A549 (cell line): ENCODE measurements at places on chromosomes 16 and 17.

- no peak for DNase-seq
Observed at GRCh38 chr17:49592263-49592662, 16.6 kb downstream of the NXPH3 start.

GRCh38 chr17:40422990-40423633 lies 5.4 kb upstream of the TOP2A start:
- peak; percentile 64 for DNase-seq

DNA sequence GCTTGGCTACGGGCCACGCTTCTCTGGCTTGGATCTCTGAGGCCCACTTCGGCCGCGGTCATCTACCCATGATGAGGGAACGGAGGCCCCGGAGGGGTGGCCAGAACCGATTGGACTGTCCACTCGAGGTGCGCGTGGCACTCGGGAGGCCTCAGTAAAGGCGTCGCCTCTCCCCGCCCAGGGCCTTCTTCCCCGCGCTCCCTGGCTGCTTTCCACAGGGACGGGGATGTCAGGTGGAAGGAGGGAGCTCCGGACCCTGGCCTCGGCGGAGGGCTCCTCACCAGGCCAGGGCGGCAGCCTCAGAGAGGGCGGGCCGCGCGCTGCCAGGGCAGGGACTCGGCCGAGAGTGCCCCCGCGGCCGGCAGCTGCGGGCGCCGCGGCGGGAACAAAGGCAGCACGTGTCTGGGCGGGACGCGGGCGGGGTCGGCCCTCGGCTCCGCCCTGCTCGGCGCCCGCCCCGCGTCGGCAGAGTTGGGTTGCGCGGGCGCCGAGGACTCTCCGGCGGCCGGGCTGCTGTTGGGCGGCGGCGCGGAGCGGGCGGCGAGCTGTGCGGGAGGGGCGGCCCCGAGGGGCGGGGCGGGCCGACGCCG lies 587 bp upstream of the CDK5R1 start:
- DNase-seq, result peak; percentile 76

DNA sequence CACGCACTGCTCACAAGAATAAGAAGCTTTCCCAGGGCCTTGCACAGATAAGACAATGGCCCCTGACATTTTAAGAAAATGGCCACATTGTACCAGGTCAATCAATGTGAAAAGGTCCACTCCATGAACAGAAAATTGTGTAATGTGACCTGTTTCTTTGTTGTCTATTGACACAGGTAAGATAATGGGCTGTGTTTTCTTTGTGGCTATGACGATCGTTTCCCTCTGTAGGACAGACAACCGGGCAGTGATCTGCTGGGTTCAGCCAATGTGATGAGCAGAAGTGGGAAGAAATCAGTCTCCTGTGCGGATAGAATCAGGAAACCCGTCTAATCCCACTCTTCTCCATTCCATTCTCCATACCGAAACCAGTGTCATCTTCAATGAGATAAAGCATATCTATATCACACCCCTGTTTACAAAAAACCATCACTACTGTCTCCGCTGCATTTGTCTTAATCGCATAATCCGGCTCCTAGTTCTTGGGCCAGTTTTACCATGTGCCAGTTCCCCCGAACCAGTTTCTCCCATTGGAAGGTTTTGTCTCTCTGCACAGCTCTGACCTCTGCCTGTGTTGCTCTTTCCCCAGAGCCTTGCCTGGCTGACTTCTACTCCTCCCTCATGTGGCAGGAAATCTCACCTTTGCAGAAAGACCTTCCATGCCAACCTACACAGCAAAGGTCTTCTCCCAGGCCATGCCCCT lies 66.9 kb upstream of the ATF7IP2 start:
- no peak for DNase-seq

DNA sequence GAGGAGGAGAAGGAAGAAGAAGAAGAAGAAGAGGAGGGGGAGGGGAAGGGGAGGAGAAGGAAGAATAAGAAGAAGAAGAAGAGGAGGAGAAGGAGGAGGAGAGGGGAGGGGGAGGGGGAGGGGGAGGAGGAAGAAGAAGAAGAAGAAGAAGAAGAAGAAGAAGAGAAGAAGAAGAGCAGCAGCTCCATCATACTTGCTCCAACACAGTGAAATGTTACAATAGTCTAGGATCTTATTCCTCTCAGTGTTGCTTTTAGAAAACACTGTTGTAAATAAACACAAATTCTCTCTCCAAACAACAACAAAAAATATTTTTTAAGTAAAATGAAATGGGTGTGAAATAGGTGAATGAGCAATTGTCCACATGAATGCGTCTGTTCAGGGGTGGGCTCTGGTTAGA lies 126.6 kb upstream of the KCNJ16 start:
- DNase-seq, result no peak

GRCh38 chr16:22727285-22728166 lies 86.4 kb upstream of the HS3ST2 start:
- no peak for DNase-seq

- DNase-seq, result no peak
Observed at GRCh38 chr16:22330326-22330725, 33.1 kb downstream of the POLR3E start.

- no peak for DNase-seq
Observed at GRCh38 chr17:75913537-75914210, 9.0 kb upstream of the MRPL38 start.

DNA sequence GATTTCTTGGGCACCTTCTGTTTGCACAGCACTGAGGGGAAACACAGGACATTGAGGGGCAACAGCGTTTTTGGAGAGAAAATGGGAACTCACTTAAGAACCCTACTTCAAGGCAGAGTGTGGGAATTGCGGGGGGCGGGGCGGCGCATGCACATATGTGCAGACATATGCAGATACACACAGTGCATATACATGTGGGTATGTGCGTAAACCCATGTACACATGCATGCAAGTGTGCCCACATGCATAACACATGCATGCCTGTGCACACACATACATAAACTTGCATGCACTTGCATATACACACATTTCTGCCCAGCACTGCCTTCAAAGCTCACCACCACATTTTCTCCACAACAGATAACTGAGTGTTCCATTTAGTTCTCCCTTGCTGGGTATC lies 32.4 kb downstream of the NLRC5 start:
- DNase-seq, result no peak

GRCh38 chr17:56826611-56827414 lies 6.9 kb downstream of the C17orf67 start:
- no peak for DNase-seq

DNA sequence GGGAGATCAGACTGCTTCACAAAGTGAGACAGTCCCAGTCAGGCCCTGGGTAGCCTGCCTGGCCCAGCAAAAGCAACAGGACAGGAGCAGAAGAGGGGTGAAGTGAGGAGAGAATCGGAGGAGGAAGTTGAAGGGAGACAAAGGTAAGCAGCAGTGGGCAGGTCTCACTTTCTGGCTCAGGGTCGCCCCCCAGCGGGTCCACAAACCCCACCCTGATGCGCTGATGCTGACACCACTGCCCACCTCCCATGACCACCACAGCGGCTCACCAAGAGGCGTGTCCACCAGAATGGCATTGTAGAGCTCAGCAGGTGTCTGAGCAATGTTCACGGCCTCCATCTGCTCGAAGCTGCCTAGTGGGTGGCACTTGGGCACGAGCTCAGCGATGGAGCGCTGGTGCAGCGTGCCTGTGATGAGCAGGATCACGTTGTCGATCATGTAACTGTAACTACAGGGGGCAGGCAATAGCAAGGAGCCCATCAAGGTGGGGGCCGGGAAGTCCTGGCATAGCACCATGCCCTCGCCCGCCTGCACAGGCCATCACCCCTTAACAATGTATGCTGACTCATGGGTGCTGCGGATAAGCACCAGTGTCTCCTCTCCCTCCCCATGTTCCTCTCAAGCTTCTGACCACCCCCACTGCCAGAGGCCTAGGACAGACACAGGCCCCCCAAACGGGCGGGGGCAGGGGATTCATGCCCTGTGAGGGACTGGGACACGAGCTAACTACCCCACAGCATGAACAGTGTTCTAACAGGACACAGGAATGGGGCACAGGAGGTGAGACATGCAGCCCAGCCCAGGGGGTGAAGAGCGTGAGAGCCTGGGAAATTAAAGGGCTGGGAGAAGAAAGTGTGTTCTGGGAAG lies 13.6 kb downstream of the HSD11B2 start:
- DNase-seq, result no peak

GRCh38 chr17:35342276-35342675 lies 31.1 kb downstream of the SLFN11 start:
- no peak for DNase-seq

DNA sequence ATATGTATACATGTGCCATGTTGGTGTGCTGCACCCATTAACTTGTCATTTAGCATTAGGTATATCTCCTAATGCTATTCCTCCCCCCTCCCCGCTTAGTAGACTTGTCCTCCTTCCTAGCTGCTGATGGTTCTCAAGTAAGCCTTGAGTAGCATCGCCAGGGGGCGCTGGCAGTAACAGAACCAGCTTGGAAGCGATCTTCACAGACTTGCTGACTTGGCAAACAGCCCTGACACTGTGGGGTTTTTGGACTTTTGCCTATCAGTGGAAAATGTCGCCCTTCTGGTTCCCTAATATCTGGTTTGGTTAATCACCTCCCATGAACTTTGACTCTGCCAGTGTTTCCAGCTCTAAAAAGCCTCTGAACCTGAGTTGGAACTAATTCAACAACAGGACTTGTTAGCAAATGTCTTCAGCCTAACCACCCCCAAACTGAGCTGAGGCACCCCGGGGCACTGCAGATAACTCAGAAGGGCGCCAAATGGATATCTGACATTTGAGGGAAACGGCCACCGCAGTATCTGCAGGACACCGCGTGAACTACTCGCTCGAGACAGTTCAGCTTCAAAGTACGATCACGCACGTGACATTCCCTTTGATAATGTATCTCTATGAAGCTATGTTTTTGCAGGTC lies 15.4 kb upstream of the SPATA32 start:
- peak; percentile 96 for DNase-seq

GRCh38 chr17:28039251-28039650 lies 3.2 kb upstream of the NLK start:
- DNase-seq, result no peak

DNA sequence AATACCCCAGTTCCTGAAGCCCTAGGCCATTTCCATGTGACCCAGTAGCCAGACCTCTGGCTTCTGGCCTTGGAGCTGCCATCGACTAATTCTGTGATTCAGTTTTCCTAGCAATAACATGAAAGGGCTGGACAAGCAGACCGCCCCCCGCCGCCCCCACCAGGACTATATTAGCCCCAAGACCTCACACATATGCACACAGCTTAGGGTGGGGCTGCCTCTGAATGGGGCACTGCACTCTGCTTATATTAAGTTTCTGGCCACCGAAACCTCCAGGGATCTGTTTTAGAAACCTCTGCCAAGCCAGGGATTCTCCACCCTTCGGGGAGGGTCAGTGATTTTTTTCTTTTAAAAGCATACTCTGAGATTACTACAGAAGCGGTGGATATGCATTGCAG lies 2.3 kb downstream of the RAB11FIP4 start:
- no peak for DNase-seq

DNA sequence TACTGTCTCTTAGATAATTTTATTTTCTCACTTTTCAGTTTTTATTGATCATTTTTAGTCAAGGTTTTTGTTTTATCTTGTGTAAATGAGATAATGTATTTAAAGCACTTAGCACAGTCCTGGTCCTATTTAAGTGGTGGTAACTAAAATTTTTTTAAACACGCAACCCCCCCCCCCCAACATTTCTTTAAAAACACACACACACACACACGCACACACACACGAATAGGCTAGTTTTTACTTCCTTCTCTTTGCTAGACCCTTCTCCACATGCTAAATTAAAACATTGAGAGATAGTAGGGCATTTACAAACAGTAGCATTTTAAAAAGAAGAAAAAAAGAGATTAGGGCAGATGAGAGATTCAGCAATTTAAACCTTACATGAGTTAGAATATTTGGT lies 5.0 kb downstream of the NFATC3 start:
- DNase-seq, result no peak

GRCh38 chr17:6388416-6388815 lies 46.5 kb downstream of the AIPL1 start:
- DNase-seq, result no peak

DNA sequence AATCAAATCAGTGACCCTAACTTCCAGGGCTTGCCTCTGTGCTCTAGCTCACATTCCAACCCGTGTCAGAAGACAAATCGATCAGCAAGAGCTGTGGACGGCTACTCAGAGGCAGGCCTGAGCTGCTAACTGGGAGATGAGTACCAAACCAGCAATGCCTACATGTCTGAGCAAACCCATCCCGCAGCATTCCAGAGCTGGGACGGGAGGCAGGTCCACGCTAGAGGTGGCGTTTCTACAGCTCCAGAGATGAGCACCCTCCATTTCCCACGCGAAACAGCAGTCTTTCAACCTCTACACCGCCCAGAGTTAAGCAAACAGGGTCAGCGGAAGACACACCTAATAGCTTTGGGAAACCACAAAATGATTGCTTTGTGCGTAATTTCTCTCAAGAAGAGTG lies 6.5 kb downstream of the NXN start:
- DNase-seq, result no peak

DNA sequence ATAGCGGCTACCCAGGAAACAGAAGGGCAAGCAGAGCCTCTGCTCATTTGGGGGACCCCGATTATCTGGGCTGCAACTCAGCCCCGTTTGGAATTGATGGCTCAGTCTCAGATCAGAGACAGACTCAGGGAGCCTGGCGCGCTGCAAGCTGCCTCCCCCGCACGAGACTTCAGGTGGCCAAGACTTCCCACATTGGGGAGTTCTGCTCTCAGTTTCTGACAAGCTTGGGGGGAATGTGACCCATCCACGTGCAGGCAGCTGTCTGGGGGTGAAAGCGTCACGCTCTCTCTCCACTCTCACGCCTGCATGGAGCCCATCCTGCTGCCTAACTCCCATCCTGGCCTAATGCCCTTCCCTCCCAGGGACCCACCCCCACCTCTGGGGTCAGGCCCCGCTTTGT lies 157.6 kb upstream of the GSE1 start:
- no peak for DNase-seq

DNA sequence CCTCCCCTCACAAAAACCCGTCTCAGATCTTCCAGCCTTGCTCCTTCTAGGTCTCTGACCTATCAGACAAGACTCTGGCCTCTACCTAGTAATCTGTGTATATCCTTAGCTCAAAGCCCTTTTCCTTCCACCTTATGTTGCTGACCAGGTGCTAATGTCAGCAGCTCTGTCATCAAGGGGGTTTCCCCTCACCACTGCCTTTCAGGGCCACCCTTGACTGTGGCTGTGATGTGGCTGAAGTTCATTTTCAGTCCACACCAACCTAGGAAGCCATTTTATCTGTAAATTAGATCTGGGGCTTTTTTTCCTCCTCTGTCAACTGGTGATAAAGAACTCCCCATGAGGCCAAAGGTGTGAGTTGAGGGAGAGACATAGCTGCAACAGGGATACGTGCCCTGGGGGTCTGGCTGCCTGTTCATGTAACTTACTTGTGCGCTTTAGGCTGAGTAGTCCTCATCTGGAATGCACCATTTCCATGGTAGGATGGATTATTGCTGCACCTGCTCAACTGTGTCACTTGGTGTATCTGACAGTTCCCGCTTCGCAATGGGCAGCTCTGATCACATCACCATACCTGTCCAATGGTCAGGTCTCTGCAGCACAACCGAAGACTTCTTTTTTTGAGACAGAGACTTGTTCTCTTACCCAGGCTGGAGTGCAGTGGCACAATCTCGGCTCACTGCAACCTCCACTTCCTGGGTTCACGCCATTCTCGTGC lies 14.7 kb upstream of the RUNDC3A start:
- DNase-seq, result no peak

- DNase-seq, result no peak
Observed at GRCh38 chr17:51435171-51435552, 174.8 kb downstream of the UTP18 start.

- no peak for DNase-seq
Observed at GRCh38 chr16:67240506-67240905, 6.8 kb downstream of the FHOD1 start.
